ENCODE measurements at places on chromosomes 5 and 9. TPM values are rescaled to one million over a fixed set of nuclear protein-coding genes. Genes with fewer than 3 reads are reported as not detected.

- peak; percentile 11 for DNase-seq
These were observed 114.5 kb downstream of the MAT2B start for GRCh38 chr5:163619951-163620350.

- peak; percentile 89 for DNase-seq
These were observed 209.2 kb downstream of the DIRAS2 start for GRCh38 chr9:90433398-90433941.

DNA sequence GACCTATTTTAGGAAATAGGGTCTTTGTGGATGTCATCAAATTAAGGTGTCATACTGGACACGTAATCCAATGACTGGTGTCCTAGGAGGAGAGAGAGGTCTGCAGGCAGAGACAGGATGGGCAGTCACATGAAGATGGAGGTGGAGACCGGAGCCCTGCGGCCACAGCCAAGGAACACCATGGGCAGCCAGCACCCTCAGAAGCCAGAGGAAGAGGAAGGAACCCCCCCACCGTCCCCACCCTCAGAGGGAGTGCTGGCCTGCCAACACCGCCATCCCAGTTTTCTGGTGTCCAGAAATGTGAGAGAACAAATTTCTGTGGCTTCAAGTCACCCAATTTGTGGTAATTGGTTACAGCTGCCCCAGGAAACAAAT lies 88.3 kb downstream of the NSUN2 start:
- no peak for DNase-seq

- DNase-seq = peak; percentile 91
These were observed 717.9 kb upstream of the WWC1 start for GRCh38 chr5:167573370-167574127.

DNA sequence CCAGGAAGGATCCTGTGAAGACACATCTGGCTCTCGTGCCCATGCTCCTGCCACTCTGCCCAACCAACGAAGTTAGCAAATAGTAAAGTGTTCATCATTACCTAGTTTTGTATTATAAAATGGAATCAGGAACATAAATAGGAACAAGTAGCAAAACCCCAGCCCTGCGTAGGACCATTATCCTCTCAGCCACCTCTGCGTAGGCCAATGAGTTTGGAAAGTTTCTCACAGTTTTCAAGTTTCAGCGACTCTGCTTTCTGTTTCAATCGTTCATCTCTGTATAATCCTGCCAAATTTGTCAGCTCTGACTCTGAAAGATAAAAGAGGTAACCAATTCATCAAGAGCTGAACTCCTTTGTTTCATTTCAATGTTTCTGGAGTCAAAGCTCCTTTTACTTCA lies 10.1 kb upstream of the SPATA24 start:
- no peak for DNase-seq

GRCh38 chr5:83744821-83745220 lies 24.2 kb upstream of the HAPLN1 start:
- DNase-seq = no peak

DNA sequence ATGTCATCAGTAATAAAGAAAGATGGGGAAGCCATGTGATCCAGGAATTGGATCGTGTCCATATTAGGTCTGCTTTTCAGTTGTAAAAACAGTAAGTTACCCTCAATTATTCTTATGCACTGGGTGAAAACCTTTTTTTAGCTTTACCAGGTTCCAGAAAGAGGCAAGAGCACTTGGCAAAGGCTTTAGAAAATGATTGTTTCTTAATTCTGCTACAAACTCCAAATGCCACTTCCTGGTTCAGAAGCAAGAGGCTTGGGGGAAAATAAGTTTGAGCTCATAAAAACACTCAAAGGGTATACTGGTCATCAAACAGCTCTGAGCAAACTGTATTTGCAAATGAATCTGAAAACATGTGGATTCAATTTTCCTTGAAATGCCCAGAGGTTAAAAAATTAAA lies 615.6 kb downstream of the EBF1 start:
- no peak for DNase-seq

Gene DMRT1
- total RNA-seq = not detected

- DNase-seq = no peak
These were observed 161.3 kb downstream of the SNCAIP start for GRCh38 chr5:122473138-122473843.

Gene RANBP17
- 38.7 TPM for total RNA-seq

Gene WNK2
- 16.7 TPM for total RNA-seq

- no peak for DNase-seq
These were observed 93.7 kb downstream of the SEMA5A start for GRCh38 chr5:9452181-9452580.

DNA sequence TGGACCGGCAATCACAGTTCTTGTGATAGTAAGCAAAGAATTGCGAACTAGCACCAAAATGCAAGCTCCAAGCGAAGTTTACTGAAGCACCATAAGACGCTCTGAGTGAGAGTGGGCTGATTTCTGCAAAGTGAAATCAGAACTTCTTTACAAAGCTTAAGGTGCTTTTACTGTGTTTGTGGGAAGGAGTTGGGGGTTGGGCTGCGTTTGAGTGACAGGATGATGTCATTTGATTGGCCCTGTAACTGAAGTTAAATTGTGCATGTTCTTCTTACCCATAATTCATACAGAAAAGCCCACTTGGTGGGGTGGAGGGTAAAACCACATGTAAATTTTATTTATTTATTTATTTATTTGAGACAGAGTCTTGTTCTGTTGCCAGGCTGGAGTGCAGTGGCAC lies 970.6 kb upstream of the CDH18 start:
- DNase-seq = no peak

DNA sequence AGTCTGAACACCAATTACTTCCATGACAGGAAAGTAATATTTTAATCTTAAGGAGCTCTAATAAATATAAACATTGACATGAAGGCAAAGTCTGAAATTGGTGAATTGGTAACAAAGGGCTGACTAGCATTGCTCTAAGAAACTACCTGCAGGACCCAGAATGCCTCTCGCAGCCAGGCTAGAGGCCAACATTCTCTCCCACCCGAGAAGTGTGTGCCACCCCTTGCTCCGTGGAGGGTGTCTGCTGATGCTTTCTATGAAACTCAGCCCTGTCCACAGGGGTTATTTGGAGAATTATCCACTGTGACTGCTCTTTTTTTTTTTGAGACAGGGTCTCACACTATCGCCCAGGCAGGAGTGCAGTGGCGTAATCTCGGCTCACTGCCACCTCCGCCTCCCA lies 81.4 kb downstream of the USP20 start:
- no peak for DNase-seq

Gene C5orf46
- not detected for total RNA-seq

GRCh38 chr5:115806986-115807653 lies 9.3 kb downstream of the CDO1 start:
- DNase-seq = no peak

- no peak for DNase-seq
These were observed 304.4 kb upstream of the KIF2A start for GRCh38 chr5:62001640-62002039.

Gene TSSK1B
- not detected for total RNA-seq

GRCh38 chr9:79135681-79136415 lies 435.9 kb upstream of the TLE4 start:
- DNase-seq = no peak

DNA sequence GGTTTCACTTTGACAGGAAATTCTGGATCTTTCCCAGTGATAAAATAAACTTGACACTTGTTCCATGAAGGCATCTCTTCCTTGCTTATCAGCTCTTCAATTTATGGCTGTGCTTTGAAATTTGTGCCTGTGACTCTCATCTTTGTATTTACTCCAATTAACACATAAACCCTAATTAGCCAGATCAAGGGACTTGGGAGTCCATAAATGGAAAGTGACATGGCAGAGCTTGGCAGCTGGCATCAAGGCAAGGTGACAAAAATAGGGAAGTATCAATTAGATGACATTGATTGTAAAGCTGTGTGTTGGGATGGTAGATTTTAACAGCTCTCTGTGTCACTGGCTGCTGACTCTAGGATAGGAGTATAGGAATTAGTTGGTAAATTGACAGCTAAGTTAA lies 133.9 kb downstream of the PBX3 start:
- no peak for DNase-seq

GRCh38 chr9:108708448-108708847 lies 147.3 kb downstream of the ACTL7B start:
- no peak for DNase-seq

DNA sequence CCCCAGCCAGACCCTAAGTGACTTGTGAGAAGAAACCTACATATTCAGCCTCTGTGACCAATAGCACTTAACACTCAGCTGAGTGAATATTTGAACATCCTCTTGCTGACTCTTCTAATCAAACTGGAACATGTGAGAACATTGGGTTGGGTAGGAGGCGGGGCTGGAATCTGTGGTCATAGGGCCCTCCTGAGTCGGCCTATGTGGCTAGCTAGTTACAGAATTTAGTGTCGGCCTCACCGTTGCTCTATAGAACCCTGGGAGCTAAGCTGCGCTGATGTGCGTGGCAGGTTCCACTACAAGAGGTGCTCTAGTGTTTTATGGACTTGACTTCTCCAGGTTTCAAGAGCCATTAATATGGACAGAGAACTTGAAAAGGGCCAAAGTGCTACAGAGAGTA lies 138.8 kb downstream of the DROSHA start:
- DNase-seq = no peak

- DNase-seq = no peak
These were observed 1.4 kb upstream of the AGGF1 start for GRCh38 chr5:77028631-77029375.

GRCh38 chr9:70747261-70747718 lies 332.8 kb upstream of the KLF9 start:
- DNase-seq = no peak

DNA sequence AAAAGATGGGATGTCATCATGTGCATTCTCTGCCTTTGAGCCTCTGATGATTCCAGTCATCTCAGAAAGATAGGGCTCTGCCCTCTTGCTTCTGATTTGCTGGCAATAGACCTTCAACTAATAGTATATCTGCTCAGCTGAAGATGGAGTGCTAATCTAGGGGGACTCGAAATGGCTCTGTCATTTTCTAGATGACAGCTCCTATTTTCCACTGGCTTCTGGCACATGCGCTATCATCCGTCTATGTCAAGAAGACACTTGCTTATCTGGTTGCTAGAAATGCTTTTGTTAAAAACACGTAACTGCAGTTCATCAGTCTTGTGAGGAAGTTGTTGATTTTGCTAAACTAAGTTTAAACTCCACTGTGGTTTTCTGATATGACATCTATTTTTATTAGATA lies 265.5 kb upstream of the ZNF608 start:
- no peak for DNase-seq

DNA sequence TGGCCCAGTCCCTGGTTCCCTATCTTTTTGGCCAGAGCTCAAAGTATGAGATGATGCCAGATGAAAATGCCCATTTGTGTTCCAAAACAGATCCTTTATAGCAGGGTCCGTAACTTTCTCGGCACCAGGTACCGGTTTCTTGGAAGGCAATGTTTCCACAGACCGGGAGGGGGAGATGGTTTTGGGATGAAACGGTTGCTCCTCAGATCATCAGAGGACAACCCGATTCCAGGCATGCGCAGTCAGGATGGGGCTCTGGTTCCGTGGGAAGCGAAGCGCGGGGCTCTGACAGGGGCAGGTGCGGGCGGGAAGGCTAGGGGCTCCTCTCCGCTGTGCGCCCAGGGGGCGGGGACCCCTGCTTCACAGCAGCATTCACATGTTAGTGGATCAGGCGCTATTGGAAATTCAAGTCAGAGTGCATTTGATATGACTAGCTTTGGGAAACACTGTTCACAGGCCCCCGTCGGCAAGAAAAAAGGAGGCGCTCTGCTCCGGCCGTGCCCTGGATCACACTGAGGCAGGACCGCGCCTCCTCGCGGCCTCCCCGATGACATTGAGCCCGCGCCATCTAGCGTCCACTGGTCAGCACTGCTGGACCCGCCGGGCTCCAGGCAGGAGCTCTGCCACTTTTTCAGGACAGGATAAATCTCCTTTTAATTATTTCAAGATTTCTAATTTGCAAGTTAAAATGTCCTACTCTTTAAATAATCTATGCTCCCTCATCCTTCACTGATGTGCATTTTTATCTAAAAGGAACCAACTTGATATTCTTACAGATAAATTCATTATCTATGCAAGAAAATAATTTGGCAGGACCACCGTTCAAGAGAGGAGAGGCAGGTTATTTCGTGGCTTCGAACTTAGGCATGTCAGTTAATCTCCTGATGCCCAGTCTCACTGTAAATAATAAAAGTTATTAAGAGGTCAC lies 190.0 kb downstream of the FANCC start:
- DNase-seq = peak; percentile 92

- peak; percentile 56 for DNase-seq
These were observed 57.6 kb downstream of the ANKRD55 start for GRCh38 chr5:56175488-56175887.

GRCh38 chr5:176608142-176608705 lies 1.7 kb downstream of the GPRIN1 start:
- DNase-seq = no peak

- peak; percentile 86 for DNase-seq
These were observed 13.0 kb downstream of the SLC4A9 start for GRCh38 chr5:140372971-140373487.

- no peak for DNase-seq
These were observed 63.1 kb downstream of the RCL1 start for GRCh38 chr9:4855841-4856240.

DNA sequence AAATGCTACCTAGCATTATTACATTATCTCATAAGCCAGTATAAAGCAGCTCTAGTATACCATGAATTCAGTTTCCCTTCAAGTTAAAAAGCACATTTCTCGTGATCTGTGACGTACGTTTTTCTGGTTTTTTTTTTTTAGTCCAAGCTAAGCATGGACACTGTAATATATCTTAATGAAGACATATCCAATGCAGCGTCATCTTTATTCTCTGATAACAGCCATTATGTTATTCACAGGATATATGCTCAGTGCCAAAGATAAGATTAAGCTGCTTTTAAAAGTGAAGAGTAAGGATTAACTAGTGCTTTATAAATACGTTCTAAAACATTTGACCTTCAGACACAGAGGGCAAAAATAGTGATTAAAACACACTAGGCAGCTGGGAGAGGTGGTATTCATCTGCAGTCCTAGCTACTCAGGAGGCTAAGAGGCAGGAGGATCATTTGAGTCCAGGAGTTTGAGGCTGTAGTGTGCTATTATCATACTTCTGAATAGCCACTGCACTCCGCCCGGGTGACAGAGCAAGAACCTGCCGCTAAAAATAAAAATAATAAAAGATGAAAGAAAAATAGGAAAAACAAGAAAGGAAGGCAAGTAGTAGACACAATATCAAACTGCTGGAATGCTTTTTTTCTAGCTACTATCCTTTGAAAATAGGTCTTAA lies 7.7 kb downstream of the CSNK1A1 start:
- DNase-seq = no peak

Gene PCDHB5
- 11.9 TPM for total RNA-seq

Gene TEX48
- total RNA-seq = not detected

- peak; percentile 30 for DNase-seq
These were observed 101.8 kb downstream of the FGF18 start for GRCh38 chr5:171521219-171521633.

GRCh38 chr9:526904-527591 lies 312.4 kb downstream of the DOCK8 start:
- no peak for DNase-seq

All from neural progenitor cell (in vitro differentiated cells).